ACHN (cell line): ENCODE measurements at places on chromosomes 16 and 17.
A peak's percentile ranks its signal among the peaks of the same experiment; 100 is the strongest.

DNA sequence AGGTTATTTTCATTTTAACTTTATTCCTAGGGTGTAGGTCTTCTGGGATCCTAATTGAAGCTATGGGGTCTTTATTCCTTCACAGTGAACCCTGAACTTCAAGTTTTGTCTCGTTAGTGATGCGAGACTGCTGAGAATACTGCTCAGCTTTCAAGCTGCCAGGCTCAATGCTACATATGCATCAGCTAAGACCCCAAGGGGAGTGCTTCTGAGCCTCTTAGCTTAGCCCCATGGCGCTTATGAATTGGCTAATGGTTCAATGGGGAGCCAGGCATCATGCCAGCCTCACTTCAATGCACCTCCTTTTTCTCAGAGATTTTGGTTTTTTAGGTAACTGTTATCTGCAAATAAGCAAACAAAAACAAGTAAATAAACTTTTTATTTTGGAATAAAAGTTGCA is 94.1 kb upstream of the SIAH1 start:
- DNase-seq, result no peak

DNA sequence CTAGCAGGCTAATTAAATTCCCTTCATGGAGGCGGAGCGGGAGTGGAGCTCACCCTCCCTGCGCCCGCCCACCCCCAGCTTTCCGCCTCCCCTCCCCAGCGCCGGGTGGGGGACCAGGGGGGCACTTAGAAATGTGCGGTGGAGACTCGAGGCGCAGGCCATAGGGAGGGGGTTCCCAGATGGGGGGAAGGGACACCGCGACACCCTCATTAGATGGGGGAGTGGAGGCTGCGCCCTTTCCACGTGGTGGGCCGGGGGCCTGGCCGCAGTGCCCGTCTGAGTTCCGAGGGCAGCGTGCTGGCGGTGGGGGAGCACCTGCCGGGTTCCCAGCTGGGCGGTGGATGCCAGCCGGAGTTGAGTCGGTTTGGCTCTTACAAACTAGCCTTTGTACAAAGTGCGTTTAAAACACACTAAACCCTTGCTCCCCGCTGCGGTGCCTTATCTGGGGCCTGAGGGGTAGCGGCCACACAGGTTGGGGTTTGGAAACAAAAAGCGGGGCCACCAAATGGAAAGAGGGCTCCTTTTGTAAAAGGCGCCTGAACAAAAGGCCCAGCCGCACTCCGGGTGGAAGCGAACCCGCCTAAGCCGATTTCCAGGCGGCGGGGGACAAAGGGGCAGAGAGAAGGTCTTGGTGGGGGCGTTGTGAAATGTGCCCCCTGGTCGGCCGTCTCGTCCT is 1.4 kb downstream of the GSE1 start:
- no peak for DNase-seq

DNA sequence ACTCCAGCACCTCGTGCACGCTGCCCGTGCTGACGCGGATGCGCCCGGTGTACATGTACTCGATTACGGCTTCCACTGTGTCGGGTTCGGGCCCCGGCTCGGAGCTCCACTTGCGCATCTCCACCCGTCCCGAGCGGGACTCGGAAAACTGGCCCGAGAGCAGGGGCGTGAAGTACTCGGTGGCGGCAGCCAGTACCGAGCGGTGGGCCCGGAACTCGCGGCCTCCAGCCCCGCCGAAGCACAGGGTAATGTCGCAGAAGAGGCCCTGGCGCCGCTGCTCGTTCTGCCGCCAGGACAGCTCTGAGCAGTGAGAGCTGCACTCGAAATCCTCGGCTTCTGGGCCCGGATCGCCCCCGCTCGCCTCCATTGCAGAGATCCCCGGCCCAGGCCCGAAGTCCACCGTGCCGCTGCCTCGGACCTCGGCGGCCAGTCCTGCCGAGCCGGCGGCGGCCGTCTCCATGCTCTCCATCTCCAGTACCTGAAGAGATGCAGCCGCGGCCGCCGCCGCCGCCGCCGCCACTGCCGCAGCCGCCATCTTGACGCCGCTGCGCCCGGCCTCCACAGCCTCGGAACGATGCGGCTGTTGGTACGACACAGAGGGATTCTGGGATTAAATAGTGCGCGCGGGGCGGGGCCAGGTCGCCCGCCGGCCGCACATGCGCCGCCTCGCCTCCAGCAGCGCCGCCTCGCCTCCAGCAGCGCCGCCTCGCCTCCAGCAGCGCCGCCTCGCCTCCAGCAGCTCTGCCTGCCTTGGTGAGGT is at the start of gene KLHL11:
KLHL11 (minus strand) TSS at position 588 of the 760 bp plus-strand sequence; CDS start at position 535, 53 bp downstream.
- DNase-seq, result peak; percentile 93

DNA sequence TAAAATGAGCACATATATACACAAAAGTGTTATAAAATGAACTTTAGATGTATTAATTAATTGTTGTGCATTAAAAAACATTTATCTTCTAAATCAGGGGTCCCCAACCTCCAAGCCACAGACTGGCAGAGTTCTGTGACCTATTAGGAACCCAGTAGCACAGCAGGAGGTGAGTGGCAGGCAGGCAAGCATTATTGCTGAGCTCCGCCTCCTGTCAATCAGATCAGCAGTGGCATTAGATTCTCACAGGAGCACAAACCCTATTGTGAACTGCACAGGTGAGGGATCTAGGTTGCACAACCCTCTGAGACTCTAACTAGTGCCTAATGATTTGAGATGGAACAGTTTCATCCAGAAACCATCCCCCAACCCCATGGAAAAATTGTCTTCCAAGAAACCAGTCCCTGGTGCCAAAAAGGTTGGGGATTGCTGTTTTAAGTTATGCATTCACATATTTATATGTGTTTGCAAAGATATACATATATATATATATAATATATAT is 583.7 kb downstream of the KCNJ2 start:
- DNase-seq, result no peak

DNA sequence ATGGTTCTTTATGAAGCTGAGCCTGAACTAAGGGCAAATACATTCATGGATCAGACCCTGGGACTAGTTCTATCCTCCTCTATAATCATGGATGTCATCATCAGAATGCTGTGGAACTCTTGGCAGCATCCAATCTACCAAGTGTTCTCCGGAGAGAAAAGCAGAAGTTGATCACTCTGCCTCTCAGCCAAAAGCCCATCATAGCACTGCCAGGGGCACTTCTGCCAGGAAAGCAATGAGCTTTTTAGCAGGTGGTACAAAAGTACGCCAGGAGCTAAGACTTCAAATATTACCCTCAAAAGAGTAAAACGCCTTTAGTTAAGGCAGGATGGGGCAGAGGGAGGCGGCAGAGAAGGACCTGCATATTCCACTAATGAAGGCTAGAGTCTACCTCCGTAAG is 279.0 kb downstream of the SLC39A11 start:
- no peak for DNase-seq

DNA sequence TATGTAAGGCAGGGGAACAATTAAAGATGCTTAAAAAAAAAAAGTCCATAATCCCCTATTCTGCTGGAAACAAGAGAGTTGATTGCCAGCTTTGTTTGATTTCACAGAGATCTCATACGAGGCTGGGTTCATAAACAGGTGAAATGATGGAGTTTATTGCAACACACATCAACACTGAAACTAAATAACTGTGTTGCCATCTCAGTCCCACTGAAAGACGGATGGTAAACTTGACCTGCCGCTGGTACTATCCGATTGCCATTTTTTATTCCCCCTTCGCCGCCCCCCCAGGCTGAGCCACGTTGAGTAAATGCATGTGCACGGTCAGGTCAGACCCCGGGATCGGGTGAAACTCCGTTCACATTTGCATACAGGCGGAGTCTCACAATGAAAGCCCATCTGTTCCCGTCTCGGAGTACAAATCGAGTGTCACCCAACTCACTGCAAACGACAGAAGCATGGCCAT is 119.2 kb downstream of the SKAP1 start:
- peak; percentile 40 for DNase-seq
